Brain microvascular endothelial cell (primary cell): ENCODE measurements at places on chromosomes 12 and 14.

GRCh38 chr12:23657598-23657997 lies 291.9 kb downstream of the SOX5 start:
- no peak for DNase-seq

GRCh38 chr14:50726372-50727107 lies 58.4 kb upstream of the SAV1 start:
- DNase-seq: peak; percentile 1

DNA sequence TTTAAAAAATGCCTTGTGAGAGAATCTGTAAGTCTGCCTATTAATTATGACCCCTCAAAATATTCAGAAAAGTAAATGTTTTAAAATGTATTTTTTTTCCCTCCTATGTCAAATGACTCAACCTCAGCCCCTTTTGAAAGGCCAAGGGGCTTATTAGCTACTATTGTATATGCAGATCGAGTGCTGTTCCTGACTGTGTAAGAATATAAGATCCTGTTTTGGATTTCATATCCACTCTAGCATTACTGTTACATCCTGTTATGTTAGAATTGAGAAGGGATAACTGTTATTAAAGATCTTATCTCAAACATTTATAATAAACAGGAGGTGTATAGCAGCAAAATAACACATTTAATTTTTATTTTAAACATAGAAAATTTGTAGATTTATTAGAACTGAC lies 46.6 kb upstream of the TPH2 start:
- DNase-seq: no peak

GRCh38 chr12:123106640-123107359 lies 44.1 kb downstream of the PITPNM2 start:
- DNase-seq: no peak

DNA sequence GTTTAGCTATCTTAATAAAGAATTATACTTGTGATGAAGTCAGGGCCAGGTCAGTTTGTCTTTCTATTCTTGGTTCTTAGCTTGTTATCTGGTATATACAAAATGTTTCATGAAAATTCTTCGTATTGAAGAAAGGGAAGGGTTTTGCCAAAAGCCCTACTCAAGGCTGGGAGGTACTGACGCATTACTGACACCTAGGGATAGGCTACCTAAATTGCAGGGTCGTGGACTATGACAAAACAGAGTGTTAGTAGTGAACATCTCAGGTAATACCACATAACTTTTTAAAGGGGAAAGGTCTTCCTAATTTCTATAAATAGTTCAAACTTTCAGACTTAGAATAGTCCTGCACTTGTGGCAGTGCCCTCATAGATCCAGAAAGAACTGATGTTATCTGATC lies 246.3 kb downstream of the RGS6 start:
- no peak for DNase-seq

GRCh38 chr12:62817556-62818271 lies 117.2 kb downstream of the PPM1H start:
- DNase-seq: peak; percentile 87
